ENCODE measurements at places on chromosomes 5 and 9. TPM values are rescaled to one million over a fixed set of nuclear protein-coding genes. Genes with fewer than 3 reads are reported as not detected.

The PITX1 gene
- 41.5 TPM for total RNA-seq

The SETX gene
- 28.1 TPM for total RNA-seq

GRCh38 chr5:142182840-142183239 lies 74.3 kb downstream of the NDFIP1 start:
- no peak for DNase-seq

DNA sequence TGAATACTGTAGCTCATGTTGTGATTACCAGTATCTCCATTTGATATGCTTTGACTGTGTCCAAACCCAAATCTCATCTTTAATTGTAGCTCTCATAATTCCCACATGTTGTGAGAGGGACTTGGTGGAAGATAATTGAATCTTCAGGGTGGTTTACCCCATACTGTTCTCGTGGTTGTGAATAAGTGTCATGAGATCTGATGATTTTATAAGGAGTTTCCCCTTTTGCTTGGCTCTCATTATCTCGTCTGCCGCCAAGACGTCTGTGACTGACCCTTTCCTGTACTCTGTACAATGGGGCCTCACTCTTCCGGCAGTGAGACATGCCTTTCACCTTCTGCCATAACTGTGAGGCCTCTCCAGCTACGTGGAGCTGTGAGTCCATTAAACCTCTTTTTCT lies 59.3 kb downstream of the TRIO start:
- no peak for DNase-seq

The GGTA1 gene
- total RNA-seq: not detected

The SLC23A1 gene
- not detected for total RNA-seq

All from Panc1 (cell line).